NCI-H2029 (cell line): ENCODE measurements at places on chromosomes 7 and 10.
A peak's percentile ranks its signal among the peaks of the same experiment; 100 is the strongest.

GRCh38 chr7:57203161-57203791 lies 71.0 kb upstream of the ZNF479 start:
- DNase-seq, result no peak

DNA sequence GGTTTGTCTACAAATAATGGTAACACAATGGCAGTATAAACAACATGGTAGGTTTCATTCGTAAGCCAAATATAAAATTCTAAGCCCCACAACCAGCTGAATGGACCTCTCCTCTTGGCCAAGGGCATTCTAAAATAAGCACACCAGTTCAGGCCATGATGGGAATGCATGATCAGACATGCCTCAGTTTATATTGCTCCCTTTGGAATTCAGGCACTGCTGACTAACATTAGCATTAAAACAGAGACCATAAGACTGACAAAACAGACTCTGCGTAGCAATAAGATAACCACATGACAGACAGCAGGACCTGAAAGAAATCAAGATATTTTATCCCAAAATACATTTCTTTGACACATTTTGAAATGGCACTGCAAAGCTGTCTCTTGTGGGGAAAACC lies 125.8 kb downstream of the FAM107B start:
- DNase-seq, result no peak

DNA sequence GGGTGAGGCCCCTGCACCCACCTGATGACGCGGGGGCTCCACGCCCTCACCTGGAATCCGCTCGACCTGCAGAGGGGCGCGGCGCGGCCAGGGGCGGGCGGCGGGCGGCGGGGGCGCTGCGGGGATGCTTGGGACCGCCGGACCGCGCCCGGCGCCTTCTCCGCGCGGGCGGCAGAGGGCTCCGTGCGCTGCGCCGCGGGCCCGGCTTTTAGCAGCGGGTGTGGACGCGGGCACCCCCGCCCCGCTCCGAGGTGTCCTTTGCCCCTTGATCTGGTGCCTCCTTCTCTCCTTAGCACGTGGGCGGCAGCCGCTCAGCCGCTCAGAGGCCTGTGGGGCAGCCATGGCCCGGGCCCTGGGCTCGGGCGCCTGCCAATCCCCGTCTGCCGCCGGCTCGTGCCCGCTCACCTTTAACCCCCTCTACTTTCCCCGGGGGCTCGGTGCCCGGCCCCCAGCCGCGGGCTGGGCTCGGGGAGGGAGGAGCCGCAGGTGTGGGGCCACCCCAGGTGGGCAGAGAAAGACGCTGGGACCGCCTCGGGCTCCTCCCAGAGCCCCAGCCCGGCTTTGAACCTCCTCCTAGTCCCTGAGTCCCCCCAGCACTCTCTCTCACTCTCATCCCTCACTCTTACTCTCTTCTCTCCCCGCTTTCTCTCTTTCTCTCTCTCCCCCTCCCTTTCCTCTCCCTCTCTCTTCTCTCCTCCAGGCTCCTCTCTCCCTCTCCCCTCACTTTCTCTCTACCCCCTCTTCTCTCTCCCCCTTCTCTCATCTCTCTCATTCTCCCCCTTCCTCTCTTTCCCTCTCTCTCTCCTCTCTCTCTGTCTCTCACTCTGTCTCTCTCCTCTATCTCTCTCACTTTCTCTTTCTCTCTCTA lies 19.7 kb upstream of the VPS37D start:
- no peak for DNase-seq

GRCh38 chr7:130906575-130906974 lies 172.6 kb upstream of the KLF14 start:
- no peak for DNase-seq

- no peak for DNase-seq
Observed at GRCh38 chr7:99465421-99465768, 572 bp downstream of the ATP5MF start.

GRCh38 chr7:121167971-121168370 lies 160.8 kb upstream of the WNT16 start:
- DNase-seq, result no peak

DNA sequence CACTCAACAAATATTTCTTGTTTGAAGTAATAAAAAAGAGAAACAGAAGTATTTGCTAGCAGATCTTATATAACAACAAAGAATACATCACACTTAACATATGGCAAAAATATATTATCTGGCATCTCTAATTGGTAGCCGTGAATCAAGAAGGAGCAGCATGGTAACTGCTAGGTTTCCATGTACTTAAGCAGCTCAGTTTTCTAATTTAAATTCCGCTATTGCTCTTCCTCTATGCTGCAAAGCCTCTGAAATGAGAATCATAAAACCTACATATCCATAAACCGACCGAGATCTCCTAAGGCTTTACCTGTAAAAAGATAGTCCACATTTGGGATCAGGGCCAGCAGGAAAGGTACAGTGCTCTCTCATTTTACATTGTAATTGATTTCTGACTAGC lies 76.6 kb upstream of the PTPRZ1 start:
- DNase-seq, result no peak

- no peak for DNase-seq
Observed at GRCh38 chr10:104509981-104510380, 131.1 kb upstream of the SORCS3 start.

GRCh38 chr10:104085801-104086400 lies at the start of gene COL17A1:
Gene COL17A1, minus strand, starts transcription at chr10:104085880. Its CDS starts 5,207 bp downstream, at chr10:104080673.
- no peak for DNase-seq

GRCh38 chr10:104297697-104298660 lies 29.0 kb downstream of the GSTO2 start:
- no peak for DNase-seq

GRCh38 chr7:11193131-11193867 lies 219.6 kb downstream of the PHF14 start:
- DNase-seq, result peak; percentile 85

DNA sequence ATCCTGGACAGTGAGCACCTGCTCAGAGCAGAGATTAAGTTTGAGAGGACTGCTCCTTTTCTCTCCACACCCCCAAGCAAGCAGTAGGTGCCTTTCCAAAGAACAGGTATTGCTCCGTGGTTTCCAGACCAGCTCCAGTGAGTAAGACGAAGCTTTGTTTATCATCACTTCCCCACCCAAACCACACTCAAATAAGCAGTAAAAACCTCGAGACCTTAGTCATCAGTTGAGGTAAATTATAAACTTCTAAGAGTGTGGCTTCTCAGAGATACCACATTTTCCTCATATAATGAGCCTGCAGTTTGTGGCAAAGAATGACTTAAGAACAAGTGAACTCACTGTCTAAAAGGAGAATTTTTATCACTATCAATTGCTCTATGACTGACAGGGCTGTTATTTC lies 50.0 kb upstream of the GRB10 start:
- no peak for DNase-seq

GRCh38 chr10:29994811-29995210 lies 64.6 kb downstream of the JCAD start:
- DNase-seq, result no peak

DNA sequence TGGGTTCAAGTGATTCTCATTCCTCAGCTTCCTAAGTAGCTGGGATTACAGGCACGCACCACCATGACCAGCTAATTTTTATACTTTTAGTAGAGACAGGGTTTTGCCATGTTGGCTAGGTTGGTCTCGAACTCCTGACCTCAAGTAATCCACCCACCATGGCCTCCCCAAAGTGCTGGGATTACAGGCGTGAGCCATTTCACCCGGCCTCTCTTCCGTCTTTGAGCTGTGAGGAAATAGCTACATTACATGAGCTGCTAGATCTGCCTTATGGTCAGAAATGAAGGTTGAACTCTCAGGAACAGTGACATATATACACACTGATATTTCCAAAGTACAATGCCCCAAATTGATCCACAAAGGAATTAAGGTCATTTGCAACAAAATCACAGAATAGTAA lies 2.4 kb downstream of the BLVRA start:
- DNase-seq, result no peak

DNA sequence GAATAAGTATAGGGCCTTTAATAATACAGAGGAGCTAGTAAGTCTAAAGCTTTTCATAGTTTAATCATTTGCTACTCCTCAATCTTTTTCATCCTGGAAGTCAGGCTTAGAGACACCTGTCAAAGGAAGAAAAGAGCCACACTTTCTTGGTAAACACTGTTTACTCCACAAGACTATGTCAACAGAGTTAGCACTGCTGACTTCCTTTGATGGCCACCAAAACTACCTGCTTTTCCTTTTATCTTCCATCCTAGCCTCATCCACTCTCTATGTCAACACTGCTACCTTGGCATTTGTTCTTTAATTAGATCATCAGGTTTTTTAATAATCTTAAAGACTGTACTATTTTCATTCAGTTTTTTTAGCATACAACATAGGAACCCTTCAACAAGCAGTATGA lies 106.2 kb downstream of the ELAPOR2 start:
- no peak for DNase-seq

DNA sequence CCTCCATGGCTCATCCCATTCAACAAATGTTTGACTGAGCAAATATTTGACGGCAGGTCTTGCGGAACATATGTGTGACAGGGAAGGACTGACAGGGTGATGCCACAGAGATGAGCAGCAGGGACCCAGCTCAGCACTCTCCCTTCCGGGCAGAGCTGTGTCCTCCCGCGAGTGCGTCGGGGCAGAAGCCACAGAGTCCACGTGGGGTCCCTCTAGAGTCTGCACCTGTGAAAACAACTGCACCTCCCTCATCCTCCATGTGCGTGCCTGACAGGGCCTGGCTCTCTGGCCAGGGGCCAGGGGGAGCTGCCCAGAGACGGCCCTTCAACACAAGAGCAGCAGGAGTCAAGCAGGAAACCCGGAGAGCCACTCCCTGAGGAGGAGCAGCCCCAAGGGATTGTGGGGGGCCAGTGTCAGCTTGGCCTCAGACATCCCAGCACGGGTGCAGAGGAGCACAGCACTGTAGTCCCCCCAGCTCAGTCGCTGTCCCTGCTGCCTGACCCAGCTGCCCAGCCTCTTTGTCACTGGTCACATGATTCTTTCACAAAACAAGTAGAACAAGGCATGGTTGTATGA lies 83.6 kb upstream of the TMEM72 start:
- peak; percentile 76 for DNase-seq

DNA sequence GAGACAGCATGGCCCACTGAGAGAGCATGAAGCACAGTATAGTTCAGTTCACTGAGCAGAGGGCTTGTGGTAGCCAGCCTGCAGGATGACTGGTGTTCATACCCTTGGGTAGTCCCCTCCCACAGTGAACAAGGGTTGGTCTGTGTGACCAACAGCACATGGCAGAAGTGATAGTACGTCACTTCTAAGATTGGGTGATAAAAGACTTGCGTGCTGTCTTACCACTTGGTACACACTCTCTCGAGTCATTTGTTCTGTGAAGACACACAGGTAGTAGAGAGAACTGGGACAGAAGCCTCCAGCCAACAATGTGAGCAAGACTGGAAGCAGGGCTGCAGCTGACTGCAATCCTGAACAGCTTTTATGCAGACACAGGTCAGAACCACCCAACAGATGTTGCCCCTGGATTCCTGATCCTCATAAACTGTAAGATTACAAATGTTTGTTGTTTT lies 14.6 kb downstream of the EPC1 start:
- DNase-seq, result no peak

- no peak for DNase-seq
Observed at GRCh38 chr10:4385231-4385870, 440.7 kb upstream of the AKR1E2 start.

- DNase-seq, result no peak
Observed at GRCh38 chr7:22417841-22418240, 60.9 kb upstream of the RAPGEF5 start.

- DNase-seq, result peak; percentile 6
Observed at GRCh38 chr7:154953006-154953684, 49.8 kb downstream of the PAXIP1 start.

- DNase-seq, result no peak
Observed at GRCh38 chr10:51203359-51203758, 129.1 kb downstream of the PRKG1 start.

- DNase-seq, result no peak
Observed at GRCh38 chr10:11154849-11155498, 137.3 kb downstream of the CELF2 start.

- DNase-seq, result no peak
Observed at GRCh38 chr10:3790272-3790671, 5.3 kb upstream of the KLF6 start.

- DNase-seq, result peak; percentile 41
Observed at GRCh38 chr10:24463611-24464426, 254.9 kb downstream of the KIAA1217 start.
